ENCODE measurements at places on chromosomes 4 and X.

DNA sequence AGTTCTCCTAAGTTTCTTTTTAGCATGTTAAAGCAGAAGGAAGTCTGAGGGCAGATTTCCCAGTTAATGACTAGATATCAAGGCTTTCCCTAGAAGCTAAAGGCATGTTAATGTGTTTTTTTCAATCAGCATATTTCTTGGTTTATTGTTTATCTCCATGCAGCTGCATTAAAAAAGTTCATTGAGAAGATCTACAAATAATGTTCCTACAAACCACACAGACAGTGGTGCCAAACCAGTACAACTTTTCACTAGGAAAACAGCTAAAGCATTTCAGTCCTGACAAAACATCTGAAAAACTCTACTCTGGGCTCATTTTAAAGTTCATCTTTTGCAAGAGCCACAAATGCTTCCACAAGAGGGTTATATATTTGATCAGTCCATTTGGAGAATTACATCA lies 320.0 kb downstream of the ADGRL3 start:
- ATAC-seq, result no peak

- no peak for ATAC-seq
Observed at GRCh38 chrX:91279479-91279878, 155.2 kb upstream of the PABPC5 start.

DNA sequence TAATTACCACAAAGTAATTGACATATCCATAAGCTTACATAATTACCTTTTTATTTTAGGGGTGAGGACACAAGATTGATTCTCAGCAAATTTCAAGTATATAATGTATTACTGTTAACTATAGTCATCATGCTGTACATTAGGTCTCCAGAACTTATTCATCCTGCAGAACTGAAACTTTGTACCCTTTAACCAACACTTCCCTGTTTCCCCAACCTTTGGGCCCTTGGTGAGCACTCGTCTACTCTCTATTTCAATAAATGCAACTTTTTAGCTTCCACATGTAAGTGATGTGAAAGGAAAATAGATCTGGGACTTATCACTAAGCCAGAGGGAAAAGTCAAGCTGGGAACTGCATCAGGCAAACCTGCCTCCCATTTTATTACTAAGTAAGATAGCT lies 33.6 kb upstream of the CCNG2 start:
- no peak for ATAC-seq

- no peak for ATAC-seq
Observed at GRCh38 chr4:3712936-3713335, 53.2 kb upstream of the ADRA2C start.

Data from esophagus mucosa (tissue), 1 donor.